ENCODE measurements at places on chromosomes 4 and X.

DNA sequence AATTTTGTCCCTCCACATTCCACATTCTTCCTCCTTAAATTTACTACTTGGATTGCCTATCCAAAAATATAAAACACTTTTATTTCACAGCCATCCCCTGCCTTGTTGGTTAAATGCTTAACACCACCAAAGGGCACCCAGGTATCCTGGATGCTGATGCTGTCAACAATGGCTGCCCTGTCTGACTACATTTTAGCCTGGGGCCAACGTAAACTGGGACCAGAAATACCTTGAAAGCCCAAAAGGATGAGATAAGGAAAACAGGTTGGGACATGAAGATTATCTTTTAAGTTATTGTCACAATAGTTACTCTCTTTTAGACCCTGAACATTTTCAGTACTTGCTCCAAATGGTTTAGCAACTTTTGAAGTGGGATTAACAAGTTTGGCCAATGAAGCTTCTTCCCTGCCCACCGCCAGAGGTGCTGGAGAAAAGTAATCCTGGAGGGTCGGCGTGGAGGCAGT is 775 bp upstream of the YIPF6 start:
- DNase-seq, result no peak

DNA sequence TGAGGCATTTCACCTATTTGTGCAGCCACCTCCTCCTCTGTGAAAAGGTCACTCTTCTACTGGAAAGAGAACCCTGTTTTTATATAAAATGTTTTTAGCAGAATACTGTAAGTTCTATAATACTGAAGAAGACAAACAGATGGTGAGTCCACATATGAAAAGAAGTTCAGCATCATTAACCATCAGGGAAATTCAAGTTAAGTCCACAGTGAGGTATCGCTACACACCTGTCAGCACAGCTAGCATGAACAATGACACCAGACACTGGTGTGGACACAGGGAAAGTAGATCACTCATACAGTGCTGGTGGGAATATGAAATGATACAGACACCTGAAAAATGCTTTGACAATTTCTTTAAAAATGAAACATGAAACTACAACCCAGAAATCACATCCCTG is 133.0 kb downstream of the MAD2L1 start:
- DNase-seq, result no peak

DNA sequence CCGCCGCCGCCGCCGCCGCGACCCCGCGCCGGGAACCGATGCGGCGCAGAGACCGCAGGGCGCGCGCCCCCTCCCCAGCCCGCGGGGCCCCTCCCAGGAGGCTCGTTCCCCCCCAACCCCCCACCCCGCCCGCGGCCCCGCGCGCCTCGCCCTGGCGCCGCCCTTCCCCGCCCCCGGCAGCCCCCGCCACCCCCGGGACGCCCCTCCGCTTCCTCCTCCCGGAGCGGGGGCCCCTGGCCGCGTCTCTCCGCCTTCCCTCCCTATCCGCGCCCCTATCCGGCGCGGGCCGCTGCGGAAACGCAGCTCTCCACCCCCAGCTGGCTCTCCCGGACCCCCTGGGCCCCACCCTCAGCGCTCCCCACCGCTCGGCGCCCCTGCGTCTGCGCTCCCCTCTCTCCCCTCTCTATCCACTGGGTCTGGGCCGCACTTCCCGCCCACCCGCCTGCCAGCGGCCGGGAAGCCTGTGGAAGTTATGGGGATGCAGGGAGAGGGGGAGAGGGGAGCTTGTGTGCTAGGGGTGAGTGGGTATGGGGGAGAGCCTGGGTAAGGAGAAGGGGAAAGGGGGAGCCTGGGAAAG is at the start of gene TMEM271:
TSS of gene TMEM271 (minus strand) at position 51 of the 577 bp plus-strand sequence. CDS start 233 bp downstream, outside the sequence.
- no peak for DNase-seq

- DNase-seq, result no peak
Measured at GRCh38 chrX:40552768-40553167, 28.0 kb upstream of the ATP6AP2 start.

DNA sequence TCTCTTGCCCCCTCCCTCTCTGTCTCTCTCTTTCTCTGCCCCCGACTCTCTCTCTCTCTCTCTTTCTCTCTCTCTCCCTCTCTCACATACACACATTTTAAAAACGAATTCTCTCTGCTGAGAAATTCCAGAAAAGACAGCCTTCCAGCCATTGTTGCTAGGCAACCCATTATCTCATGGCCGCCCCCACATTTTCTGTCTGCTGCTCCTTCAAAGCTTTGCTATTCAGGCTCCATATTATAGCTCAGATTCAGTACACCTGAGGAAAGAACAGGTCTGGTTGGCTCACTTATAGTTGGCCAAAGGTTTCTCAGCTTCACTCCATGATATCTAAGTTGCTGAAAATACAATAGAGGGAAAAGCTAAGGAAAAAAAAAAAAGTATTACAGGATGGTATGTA is 174.4 kb upstream of the RADX start:
- DNase-seq, result no peak

DNA sequence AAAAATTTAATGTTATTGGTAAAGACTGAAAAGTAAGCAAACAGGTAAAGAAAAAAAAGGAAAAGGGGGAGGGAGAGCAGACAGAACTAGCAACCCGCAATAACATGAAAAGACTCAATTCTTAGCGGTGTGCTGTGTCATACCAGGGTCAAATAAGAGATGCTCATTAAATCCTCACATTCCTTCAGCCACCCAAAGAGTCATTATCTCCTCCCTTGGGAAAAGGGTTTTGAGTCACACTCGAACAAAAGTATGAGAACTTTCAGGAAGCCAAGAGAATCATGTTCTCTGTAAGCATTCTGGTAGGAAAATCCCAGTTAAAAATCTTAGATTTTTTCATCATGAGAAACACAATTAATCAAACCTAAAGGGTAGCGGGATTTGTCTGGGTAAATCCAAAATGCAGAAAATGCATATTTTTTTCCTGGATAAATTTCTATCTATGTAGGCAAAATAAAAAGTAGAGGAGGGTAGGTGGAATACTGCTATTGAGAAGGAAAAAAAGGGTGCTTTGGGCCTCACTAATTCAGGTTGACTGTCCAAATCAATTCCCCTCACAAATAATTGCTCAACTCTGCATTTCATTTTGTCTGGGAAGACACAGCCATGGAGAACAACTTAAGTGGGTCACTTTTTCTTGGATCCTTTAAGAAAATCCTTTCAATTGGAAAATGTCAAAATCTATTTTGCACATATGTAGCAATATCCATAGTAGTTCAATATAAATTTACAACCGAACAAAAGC is 23.2 kb downstream of the TNIP3 start:
- no peak for DNase-seq
